ENCODE measurements at places on chromosomes 2 and 18.

DNA sequence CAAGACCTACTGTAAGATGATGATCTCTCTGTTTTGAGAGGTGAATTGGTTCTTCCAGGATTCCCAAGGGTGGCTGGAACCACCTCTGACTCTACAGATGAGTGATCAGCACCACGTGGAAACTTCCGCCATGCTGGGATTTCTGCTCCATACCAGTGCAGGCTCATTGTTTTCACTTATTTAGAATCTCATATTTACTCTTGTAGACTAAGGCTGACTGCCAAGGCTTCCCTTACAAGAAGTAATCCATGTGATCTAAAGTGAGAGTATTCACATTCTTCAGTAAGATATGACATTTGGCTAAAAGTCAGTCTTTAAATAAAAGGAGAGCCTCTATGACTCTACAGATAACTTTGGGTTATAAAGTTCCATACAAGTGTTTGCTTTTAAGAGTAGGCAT, 322.9 kb upstream of the RAB12 start:
- no peak for DNase-seq

DNA sequence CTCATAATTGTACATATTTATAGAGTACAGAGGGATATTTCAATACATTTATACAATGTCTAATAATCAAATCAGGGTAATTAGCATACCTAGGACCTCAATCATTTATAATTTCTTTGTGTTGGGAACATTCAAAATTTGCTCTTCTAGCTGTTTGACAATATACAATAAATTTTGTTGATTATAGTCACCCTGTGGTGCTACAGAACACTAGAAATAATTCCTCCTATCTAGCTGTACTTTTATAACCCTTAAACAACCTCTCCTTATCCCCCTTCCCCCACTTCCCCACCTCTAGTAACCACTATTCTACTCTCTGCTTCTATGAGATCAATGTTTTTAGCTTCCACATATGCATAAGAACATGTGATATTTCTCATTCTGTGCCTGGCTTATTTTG, 328.4 kb upstream of the RBMS1 start:
- DNase-seq: no peak

- DNase-seq: no peak
These were observed 57.6 kb upstream of the CABLES1 start for GRCh38 chr18:23077493-23078256.

GRCh38 chr2:160570376-160570775, 76.8 kb upstream of the RBMS1 start:
- no peak for DNase-seq

DNA sequence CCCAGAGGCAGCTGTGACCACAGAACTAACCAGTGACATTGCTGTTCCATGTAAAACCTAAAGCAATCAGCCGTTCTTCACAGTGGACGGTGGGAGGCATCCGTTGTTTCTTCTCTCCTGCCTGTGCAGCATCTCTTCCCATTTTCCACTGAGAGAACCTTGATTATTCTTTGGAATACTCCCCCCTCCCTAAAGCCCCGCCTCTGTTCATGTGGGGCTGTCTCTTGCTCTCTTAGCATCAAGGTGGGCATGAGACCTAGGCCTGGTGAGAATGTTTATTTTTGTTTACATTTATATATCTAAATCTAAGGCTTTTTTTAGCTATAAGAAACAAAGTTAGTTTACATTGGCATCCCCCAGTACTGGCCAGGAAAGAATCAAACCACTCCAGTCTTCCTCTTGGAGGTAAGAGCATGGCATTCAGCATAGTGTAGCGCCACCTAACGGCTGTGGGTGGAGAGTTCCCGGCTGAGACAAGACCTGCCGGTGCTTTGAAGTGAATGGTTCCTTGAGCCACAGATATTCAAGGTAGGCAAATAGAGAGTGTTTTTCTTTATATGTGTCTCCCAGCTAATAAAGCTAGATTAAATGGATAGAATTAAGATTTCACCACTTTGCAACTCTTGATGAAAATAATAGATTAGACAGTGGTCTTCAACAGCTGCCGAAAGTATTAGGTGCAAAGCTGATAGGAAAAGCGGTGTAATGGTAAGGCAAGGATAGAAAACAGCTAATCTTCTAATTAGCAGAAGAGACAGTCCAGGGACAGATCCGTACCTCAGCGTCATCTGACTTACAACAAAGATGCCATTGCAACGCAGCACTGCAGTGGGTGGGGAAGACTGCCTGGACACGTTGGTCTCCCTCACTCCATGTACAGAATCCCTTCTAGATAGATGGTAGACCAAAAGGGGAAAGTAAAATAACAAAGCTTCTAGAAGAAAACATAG, 219.6 kb upstream of the RAB12 start:
- DNase-seq: no peak

GRCh38 chr2:35447821-35448220, 907.8 kb upstream of the CRIM1 start:
- DNase-seq: no peak

- DNase-seq: peak; percentile 39
These were observed 762 bp downstream of the HDAC4 start for GRCh38 chr2:239399921-239400595.

DNA sequence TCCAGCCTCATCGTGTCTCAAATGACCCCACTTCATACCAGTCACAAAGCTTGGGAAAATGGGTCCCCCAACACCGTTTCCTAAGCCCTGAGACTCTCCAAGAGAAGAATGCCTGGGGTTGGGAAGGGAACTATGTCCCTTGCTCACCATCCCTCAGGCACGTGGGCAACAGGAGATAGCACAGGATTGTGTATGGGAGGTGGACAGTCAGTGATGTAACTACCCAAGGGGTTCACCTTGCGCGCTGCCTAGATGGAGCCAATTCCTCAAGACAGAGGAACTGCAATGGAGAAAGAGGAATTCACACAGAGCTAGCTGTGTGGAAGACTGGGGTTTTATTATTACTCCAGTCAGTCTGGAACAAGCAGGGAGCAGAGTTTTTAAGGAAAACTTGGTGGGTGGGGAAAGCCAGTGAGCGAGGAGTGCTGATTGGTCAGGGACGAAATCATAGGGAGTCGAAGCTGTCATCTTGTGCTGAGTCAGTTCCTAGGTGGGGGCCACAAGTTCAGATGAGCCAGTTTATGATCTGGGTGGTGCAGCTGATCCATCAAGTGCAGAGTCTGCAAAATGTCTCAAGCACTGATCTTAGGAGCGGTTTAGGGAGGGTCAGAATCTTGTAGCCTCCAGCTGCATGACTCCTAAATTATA, 13.8 kb upstream of the CXCR1 start:
- no peak for DNase-seq

DNA sequence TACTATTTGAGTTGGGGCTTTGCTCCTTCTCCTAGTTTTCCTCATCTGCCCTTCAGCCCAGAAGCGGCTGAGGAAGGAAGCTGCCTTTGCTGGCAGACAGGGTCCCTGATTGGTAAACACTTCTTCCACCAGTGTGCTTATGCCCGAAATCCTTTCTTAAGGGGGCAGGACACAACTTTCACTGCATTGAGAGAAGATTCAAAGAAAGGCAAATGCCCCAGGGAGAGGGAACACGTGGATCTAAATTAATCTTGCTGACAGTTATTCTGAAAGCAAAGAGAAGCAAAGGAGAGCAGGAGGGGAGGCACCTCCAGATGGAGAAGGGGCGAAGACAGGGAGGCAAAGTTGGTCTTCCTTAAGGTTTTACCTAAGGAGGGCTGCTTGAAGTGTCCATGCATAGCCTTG, 92.1 kb upstream of the EFEMP1 start:
- no peak for DNase-seq

DNA sequence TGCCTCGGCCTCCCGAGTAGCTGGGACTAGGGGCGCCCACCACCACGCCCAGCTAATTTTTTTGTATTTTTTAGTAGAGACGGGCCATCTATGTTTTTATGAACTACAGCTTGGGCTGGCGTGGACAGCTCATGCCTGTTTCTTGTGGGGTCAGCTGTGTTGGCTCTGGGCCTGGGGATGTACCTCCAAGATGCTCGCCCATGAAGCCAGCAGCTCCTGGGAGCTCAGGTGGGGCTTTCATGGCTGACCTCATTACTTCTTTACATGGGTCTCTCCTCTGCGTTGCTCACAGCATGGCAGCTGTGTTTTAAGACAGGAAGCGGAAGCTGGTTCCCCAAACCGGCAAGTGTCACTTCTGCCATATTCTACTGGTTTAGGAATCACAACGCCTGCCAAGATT, 203.1 kb downstream of the SOX11 start:
- DNase-seq: no peak

GRCh38 chr2:16658076-16658739, 7.4 kb downstream of the CYRIA start:
- DNase-seq: no peak

DNA sequence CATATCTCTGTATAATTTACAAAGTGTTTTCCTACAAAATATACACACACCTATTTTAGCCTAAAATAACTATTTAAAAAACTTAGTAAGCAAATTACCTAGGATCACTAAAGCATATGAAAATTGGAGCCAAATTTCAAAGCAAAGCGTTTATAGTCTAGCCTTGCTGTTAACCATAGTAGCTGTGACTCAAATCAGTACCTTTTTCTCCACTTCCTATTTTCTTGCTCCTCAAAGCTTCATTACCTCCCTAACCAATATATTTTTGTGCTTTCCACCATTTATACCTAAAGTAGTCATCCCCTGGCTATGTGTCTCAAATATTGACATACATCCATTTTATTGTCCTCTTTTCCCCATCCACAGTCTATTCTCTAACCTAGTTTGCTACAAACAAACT, 73.1 kb downstream of the ERBB4 start:
- no peak for DNase-seq

- DNase-seq: no peak
These were observed 28.7 kb upstream of the KCNF1 start for GRCh38 chr2:10883066-10883465.

GRCh38 chr2:43507137-43507536, 88.7 kb downstream of the THADA start:
- no peak for DNase-seq

DNA sequence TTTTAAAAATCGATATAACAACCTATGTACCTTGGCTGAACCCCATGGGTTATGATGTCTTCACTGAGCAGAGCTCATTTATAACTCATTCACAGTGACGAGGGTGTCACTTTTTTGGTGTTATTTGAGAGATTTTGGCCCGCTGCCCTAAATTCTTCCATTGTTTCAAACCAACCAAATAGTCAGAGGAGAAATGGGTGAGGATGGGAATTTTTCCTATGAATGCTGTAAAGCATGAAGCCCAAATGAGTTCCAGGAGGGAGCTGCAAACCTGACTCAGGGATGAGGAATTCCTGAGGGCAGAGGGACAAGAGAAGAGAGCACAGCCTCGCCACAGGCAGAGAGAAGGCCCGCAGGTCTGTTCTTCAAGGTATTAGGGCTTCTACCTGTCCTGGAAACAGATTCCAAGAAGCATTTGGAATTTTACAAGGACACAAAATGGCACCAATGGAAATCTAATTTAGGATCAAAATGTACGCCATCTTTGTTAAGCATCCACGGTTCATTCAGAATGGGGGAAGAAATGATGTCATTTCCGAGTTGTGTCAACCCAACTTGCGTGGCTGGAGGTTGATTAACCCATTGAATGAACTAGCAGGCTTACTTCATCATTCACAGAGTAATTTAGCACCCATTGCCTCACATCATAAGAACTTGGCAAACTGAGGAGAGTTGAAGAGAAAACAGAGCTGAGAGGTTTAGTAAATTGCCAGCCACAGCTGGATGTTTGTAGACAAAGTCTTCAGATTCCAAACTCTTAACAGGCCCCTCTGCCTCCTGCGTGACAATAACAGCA, 133.5 kb downstream of the LAMA3 start:
- no peak for DNase-seq

- DNase-seq: no peak
These were observed 89.8 kb upstream of the MBOAT2 start for GRCh38 chr2:9093324-9093723.

GRCh38 chr2:171315781-171316180, 118.0 kb downstream of the METTL8 start:
- DNase-seq: no peak

GRCh38 chr2:219650426-219651248, 23.2 kb downstream of the SLC4A3 start:
- DNase-seq: no peak

DNA sequence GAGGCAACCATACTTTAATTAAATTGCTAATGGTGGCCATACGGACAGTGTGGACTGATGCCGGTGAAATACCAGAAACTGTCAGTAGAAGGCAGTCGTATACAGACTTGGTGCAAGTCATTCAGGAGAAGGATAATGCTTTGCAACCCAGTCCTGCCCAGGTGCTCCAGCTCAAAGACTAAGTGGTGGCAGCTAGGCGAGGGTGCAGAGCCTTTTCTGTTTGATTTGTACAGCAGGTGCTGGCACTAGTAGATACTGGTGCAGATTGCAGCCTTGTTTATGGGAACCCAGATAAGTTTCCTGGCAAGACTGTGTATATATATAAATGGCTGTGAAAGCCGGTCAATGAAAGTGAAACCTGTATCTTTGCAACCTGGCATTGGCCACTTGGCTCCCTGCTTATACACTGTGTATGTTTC, 208.3 kb upstream of the SYT4 start:
- no peak for DNase-seq

DNA sequence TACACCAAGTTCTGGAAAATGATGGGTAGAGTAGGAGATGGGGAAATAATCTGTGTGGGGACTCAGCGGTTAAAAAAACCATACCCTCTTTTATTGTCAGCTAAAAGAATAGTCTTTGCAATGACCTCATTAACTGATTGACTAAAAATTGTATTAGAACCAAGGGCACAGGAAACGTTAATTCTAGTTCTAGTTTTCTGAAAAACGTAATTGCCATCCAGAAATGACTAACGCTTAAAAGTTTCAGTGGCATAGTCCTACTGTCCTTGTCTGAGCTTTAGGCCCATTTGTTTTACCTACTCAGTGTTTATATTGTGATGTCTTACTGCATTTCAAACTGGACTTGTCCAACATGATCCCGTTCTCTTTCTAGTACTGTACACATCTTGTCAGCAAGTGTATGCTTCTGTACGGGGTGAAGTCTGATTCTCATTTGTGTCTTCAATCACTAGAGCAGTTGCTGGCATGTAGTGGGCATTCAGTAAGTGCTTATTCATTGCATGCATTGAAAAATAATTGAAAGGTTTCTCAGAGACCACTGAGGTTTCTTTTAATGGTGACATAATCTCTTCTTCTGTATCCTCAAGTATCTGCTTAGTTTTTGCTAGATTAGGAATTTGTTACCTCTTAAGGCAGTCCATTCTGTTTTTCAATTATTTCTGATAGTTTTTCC, 81.5 kb downstream of the ZNF407 start:
- DNase-seq: no peak

DNA sequence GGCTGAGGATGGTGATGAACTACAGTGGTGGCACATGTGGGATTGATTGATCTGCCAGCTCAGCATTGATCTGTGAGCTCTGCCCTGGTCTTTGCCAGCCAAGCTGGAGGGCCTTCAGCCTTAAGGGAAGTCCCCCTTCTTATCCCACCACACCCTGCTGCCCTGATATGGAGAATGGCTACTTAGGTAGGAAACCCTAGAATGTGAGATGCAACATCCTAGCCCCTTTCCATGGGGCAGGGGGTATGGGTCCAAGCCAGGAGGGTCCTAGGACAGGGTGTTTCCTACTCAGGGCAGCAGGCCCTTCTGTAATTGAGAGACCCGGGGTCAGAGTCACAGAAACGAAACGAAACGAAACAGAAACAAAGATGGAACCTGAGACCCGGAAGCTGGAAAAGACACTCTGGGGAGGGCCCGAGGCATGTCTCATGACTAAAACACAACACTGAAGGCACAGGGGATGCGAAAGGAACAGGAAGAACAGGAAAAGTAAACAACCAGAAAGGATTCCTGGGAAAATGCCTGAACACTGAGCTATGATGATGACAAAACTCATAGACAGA, 16.9 kb upstream of the SULT1C2 start:
- no peak for DNase-seq

- peak; percentile 61 for DNase-seq
These were observed 62.2 kb downstream of the ADNP2 start for GRCh38 chr18:80171054-80171872.

- DNase-seq: no peak
These were observed 861.7 kb downstream of the SLC4A3 start for GRCh38 chr2:220489121-220489520.

Measured in activated T-cell treated with anti-CD3 and anti-CD28 coated beads, Interleukin-2, amount 50 U/mL, for 1 hour (primary cell).